ENCODE measurements at places on chromosomes 2 and 18.

GRCh38 chr2:26610504-26611335, 30.4 kb downstream of the CIB4 start:
- DNase-seq, result no peak

DNA sequence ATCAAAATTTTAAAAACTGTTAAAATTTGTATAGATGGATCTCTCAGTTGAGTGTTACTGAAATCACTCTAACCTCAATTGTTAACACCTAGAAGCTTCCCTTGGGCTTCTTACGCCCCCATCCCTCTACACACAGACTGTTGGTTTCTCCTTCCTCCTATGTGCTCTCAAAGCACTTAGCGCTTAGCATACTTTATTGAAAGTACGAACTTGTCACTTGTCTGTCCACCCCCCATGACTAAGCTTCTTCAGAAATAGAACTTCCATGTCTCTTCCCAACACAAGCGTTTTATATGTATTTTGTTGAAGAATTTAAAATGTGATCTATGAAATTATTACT, 441 bp downstream of the MPHOSPH10 start:
- no peak for DNase-seq

- no peak for DNase-seq
Observed at GRCh38 chr2:148022351-148022750, 1.5 kb downstream of the MBD5 start.

- no peak for DNase-seq
Observed at GRCh38 chr2:220240641-220241040, 613.2 kb downstream of the SLC4A3 start.

- no peak for DNase-seq
Observed at GRCh38 chr2:2696733-2697455, 365.8 kb upstream of the MYT1L start.

DNA sequence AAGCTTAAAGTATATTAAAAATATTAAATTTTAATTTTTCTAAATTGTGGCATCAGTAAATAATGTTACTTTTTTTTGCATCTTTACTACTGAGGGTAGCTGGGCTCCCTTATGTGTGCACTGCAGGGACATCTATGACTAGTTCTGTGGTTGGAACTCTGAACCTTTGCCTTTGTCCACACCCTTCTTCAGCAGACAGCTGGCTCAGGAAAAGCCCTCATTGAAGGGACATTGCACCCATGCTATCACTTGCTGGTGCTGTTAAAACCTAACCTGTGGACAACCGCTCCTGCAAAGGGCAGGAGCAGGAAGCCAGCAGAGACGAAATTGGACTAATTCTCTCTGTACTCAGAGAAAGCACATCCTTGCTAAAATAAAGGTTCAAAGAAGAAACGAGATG, 30.1 kb downstream of the MOCOS start:
- DNase-seq, result no peak

DNA sequence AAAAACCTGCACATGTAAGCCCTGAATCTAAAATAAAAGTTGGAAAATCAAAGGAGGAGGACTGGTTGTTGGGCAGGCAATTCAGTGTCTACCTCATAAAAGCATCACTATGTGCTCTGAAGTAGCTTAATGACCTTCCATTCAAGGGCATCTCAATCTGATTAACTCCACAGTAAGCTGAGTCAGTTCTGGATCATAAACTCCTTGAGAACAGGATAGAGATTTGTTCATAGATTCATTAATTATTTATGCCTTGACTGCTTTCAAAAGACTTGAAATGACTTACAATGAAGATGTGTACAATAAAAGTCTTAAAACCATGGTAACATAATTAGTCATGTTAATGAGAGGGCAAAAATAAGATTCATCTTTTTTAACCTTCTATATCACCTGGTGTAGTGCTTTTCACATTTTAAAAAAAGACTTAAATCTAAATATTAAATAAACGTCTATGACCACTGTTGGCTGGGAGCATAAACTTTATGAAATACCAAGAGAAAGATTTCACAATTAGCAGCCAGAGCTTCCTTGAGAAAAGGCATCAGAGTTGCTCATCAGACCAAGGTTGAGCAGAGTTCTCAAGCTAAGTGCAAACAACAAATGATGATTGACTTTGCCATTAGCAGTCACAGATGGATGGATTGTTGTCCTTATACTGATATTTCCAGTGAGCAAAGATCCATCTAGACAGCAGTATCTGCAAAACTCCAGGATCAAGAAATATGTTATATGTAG, 237.3 kb upstream of the THUMPD2 start:
- DNase-seq, result no peak

- no peak for DNase-seq
Observed at GRCh38 chr2:148742373-148742772, 97.8 kb downstream of the EPC2 start.
